ENCODE measurements at places on chromosomes 12 and 14.

- no peak for DNase-seq
Measured at GRCh38 chr14:104587641-104588040, 8.1 kb downstream of the C14orf180 start.

DNA sequence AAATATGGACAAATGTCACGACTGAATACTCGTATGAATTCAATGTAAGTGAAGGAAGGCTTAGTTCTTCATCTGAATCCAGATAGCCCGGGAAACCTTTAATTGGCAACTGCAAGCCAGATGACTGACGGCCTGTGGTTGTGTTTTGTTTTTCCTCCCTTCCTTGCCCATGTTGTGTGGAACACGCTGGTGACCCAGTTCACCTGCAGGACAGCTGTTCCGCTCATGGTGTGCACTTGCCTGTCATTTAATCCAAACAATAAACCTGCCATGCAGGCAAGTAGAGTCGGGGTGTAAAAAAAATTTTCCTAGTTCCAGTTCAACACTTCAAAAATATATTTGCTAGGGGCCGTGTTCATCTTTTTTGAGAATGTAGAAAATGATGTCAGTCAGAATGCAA, 88.0 kb downstream of the TMEM132D start:
- DNase-seq: no peak

- no peak for DNase-seq
Measured at GRCh38 chr14:60622210-60622916, 26.9 kb downstream of the SIX1 start.

GRCh38 chr12:18818579-18819268, 80.8 kb downstream of the CAPZA3 start:
- DNase-seq: no peak

DNA sequence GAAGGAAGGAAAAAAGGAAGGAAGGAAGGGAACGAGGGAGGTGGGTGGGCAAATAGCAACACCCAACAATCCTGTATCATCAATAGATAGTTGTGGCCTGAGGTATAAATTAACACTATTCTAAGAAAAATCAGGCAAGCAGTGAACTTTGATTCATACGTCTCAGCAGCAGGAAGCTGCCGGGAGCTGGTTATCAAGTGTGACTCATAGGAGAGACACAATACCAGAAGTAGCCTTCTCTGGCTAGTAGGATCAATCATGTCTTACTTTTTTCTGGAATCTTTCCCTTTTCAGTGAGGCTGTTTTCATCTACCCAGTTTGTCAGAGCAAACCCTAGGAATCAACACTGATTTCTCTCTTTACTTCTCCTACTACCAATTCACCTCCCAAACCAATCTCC, 780.5 kb downstream of the NRXN3 start:
- DNase-seq: no peak

DNA sequence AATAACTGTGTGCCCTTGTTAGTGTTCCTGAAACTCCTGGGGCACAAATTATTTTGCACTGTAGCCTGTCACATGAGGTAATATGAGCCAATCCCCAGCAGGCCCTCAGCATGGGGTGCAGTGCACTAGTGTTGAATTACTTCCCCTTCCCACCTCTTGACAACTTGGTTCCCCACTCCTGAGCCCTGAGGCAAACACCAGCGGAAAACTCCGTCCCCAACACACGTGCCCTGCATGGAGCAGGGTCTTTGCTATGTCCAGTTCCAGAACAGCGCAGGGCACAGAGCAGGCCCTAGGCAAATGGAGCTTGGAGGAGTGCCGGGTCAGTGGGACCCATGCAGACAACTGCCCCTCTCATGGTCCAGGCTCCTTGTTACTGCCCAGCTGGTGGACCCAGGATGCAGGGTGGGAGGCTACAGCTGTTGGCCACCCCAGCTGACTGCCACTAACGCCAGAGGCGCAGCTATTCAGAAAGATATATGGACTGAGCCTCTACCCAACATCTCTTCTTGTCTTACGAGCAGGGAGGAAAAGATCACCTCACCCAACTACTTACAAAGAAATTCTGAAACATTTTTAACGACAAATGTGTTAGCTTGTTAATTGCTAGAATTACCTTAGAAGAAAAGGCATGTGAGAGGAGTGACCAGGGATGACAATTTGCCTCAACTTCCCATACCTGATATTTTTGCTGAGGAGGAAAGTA, 71.6 kb downstream of the NT5DC3 start:
- no peak for DNase-seq

- no peak for DNase-seq
Measured at GRCh38 chr14:30242744-30243143, 315.1 kb upstream of the PRKD1 start.

- peak; percentile 69 for DNase-seq
Measured at GRCh38 chr12:1644534-1645438, 15.8 kb downstream of the WNT5B start.

- no peak for DNase-seq
Measured at GRCh38 chr14:73209953-73210352, 27.4 kb upstream of the PAPLN start.

GRCh38 chr12:112598626-112599025, 179.9 kb downstream of the PTPN11 start:
- no peak for DNase-seq

Measured in colonic mucosa (tissue), 4 donors.